Neural crest cell (in vitro differentiated cells): ENCODE measurements at places on chromosomes 5 and 9. TPM values are rescaled to one million over a fixed set of nuclear protein-coding genes. Genes with fewer than 3 reads are reported as not detected.

DNA sequence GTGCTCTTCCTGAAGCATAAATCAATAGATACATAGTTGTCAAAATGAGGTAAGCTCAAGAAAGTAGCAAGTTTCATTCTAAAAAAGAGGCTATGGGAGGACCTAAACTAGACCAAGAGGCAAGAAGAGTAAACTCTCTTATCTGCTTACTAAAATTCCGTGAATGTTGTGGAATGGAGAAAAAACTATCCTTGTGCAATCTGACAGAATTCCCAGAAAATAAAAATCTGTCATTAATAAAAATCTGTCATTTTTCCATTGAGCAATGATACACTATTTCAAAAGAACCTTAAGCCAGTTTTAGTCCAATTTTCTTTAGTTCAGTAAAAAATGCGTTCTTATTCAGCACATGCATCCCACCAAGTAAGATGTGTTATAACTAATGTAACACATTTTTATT lies 15.9 kb upstream of the FANCC start:
- no peaks in the 10 kb centered on the region for H3K27me3 ChIP-seq
- H3K4me1 ChIP-seq = no peaks in the 10 kb centered on the region
- DNase-seq = no peak
- no peak overlapping the region for H3K27ac ChIP-seq
- no peak overlapping the region for H3K4me3 ChIP-seq

- no peaks in the 10 kb centered on the region for H3K4me1 ChIP-seq
- no peak overlapping the region for H3K27ac ChIP-seq
- no peak for DNase-seq
- no peak overlapping the region for H3K4me3 ChIP-seq
- no peaks in the 10 kb centered on the region for H3K27me3 ChIP-seq
- no peaks in the 10 kb centered on the region for H3K36me3 ChIP-seq
Measured at GRCh38 chr5:58761407-58761806, 178.5 kb downstream of the RAB3C start.

- no peak overlapping the region for H3K27ac ChIP-seq
Measured at GRCh38 chr5:40475561-40475960, 204.2 kb upstream of the PTGER4 start.

DNA sequence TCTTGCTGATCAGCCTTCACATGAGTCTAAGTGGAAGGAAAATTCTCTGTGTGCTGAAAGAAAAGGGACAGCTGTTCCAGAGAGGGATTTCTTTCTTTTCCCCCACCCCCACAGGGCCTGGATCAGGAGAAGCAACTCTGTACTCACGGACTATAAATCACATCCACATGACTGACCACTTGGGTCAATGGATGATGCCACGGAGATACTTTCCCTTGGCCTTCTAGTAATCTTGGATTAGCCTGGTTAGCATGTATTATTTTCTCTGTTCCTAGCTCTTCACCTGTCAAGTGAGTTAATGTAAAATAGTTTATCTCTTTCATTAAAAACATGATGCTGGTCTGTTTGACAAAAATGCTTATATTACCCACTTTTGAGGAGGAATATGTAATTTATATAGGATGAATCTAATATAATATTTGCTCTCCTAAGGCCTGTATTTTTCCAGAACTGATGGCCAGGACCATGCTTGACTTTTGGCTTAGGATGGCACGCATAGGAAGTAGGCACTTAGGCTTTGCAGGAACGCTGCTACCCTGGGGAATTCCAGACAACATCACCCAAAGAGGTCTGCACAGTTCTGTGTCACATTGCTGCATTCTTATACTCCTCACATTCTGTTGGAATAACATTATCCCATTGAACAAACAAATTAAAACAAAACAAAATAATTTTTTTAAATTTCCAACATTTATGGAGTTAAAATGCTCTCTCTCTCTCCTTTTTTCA lies 892.1 kb downstream of the TLE1 start:
- H3K27me3 ChIP-seq = no peaks in the 10 kb centered on the region
- peaks cover 31% of the 10 kb centered on the region for H3K4me1 ChIP-seq
- H3K4me3 ChIP-seq = peak overlapping the region; percentile 8
- no peaks in the 10 kb centered on the region for H3K36me3 ChIP-seq

- H3K27ac ChIP-seq = no peak overlapping the region
- H3K4me3 ChIP-seq = no peak overlapping the region
- H3K4me1 ChIP-seq = no peaks in the 10 kb centered on the region
- no peaks in the 10 kb centered on the region for H3K27me3 ChIP-seq
Measured at GRCh38 chr9:138122201-138122600, 244.6 kb downstream of the CACNA1B start.

DNA sequence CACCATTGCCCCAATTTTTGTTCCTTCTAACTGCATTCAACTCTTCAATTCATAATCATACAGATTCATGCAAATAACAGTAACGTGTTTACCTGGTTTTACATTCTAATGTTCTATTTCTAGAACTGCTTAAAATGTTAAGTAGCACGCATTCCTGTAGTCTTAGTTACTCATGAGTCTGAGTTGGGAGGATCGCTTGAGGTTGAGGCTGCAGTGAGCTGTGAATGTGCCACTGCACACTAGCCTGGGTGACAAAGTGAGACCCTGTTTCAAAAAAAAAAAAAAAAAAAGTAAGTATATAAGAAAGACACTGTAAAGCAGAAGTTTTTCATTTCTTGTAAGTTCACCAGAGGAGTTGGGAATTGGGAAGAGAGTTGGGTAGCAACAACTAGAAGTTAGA lies 105.9 kb downstream of the F2RL2 start:
- no peak for DNase-seq
- no peak overlapping the region for H3K27ac ChIP-seq
- H3K36me3 ChIP-seq = no peaks in the 10 kb centered on the region
- no peaks in the 10 kb centered on the region for H3K4me1 ChIP-seq

DNA sequence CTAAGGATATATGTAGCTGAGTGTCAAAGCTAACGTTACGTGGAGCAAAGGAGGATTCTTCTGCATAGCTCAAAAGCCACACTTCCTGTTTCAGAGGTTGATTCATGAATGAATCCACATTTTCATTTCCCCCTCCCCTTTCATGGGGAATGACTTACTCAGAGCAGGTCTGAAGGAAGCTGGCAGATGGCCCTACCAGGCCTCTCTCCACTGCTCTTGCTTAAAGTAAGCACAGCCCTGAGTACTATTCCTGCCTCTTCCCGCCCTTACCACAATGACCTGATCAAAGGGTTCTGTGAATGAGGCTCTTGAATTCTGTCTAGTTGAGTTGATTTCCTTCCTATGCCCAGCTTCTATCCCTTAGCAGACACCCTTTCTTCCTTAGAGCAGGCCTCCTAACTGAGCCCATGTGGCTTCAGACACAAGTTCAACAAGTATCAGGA lies 6.3 kb downstream of the IGIP start:
- H3K36me3 ChIP-seq = no peaks in the 10 kb centered on the region
- H3K27ac ChIP-seq = no peak overlapping the region
- no peak for DNase-seq
- no peaks in the 10 kb centered on the region for H3K4me1 ChIP-seq
- peaks cover 7% of the 10 kb centered on the region for H3K27me3 ChIP-seq
- H3K4me3 ChIP-seq = no peak overlapping the region

DNA sequence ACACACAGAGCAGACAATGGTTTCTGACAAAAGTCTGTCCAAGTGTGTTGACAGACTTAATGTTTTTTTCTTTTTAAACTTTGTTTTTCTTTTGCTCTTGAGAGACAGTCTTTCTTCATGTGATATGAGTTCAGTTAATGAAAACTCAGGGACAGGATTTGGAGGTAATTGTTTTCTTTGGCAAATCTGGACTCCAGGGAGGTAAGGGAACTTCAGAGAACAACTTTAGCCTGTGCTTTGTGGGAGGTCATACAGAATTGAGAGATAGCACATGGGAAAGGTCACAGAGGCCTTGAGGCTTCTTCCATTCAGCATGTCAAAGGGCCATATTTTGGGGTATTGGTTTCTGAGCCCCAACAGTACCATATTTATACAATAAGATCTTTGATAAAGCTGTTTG lies 9.3 kb downstream of the C9orf153 start:
- no peak overlapping the region for H3K4me3 ChIP-seq
- peaks cover 7% of the 10 kb centered on the region for H3K36me3 ChIP-seq
- no peaks in the 10 kb centered on the region for H3K27me3 ChIP-seq
- no peak overlapping the region for H3K27ac ChIP-seq
- no peak for DNase-seq

GRCh38 chr5:61177716-61178115 lies 15.4 kb upstream of the SMIM15 start:
- no peak overlapping the region for H3K27ac ChIP-seq
- no peaks in the 10 kb centered on the region for H3K27me3 ChIP-seq
- H3K4me1 ChIP-seq = no peaks in the 10 kb centered on the region
- H3K4me3 ChIP-seq = no peak overlapping the region
- no peaks in the 10 kb centered on the region for H3K36me3 ChIP-seq

SPACA9 gene
- 3.6 and 4.1 TPM in 2 replicates for total RNA-seq

TUT7 gene
- total RNA-seq = 16.9 and 17.9 TPM in 2 replicates

DNA sequence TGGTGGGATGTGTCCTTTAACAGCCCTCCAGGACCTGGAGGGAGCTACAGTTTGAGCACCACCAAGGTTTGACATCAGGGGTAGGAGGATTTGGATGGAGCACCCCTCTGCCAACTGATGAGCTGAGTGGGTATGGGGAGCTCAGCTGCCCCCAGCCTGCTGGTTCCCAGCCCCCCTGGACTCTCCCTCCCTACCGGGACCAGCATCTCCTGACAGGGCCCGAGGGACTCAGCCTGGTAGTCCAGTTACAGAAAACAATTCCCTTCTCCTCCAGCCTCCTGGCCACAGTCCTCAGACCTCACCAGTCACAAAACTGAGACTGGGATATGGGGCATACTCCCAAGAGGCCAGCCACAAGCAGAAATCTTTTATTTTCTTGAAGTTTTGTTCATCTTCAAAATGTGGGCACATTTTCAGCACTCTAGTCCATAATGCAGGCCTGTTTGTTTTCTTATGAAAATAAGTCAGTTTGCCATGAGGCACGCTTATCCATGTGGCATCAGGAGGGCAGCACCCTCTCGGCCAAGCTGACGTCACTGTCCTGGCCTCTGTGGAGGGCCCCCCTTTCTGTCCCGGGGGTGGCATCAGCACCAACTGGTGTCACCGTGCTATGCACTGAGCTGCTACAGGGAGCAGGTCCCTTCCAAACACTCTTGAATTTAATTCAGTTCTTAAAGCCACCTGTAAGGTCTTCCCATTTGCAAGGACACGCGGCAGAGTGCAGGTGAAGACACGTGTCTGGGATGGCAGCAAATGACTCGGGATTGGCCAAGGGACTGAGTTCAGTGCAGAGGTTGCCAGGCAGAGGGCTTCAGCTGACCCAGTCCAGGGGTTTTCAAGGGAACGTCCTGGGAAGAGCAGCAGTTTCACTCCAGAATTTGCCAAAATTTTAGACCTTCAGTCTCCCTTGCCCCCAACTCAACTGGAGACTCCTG lies 187.6 kb downstream of the GADD45G start:
- no peaks in the 10 kb centered on the region for H3K4me1 ChIP-seq
- H3K36me3 ChIP-seq = no peaks in the 10 kb centered on the region
- no peak overlapping the region for H3K4me3 ChIP-seq
- no peak for DNase-seq
- H3K27ac ChIP-seq = no peak overlapping the region

HSD17B3 gene
- total RNA-seq = not detected in 2 replicates

- no peak overlapping the region for H3K27ac ChIP-seq
- peaks cover 23% of the 10 kb centered on the region for H3K4me1 ChIP-seq
- no peak overlapping the region for H3K4me3 ChIP-seq
- H3K27me3 ChIP-seq = no peaks in the 10 kb centered on the region
- no peak for DNase-seq
Measured at GRCh38 chr9:720239-720881, 121.1 kb upstream of the DMRT1 start.

- DNase-seq = no peak
- H3K4me1 ChIP-seq = peaks cover 11% of the 10 kb centered on the region
- no peaks in the 10 kb centered on the region for H3K36me3 ChIP-seq
- no peak overlapping the region for H3K4me3 ChIP-seq
Measured at GRCh38 chr5:156498226-156498980, 171.4 kb downstream of the SGCD start.

DNA sequence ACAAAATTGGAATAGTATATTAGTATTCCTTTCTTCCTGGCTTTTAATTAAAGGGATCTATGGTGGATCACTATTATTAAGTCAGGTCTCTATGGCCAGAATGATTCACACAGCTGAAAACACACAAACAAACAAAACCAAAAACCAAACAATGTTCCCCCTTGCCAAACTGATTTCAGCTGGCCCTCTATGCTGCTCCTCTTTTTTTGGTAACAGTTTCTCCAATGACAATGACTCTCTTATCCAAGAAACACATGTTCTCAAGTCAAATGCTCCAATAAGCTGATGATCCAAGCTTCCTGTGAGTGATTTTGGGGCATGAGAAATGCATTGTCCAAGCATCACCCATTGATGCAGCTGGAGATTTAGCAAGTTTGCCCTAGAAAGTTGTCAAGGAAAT lies 193.4 kb upstream of the TUT7 start:
- H3K36me3 ChIP-seq = no peaks in the 10 kb centered on the region
- no peak for DNase-seq
- peaks cover 28% of the 10 kb centered on the region for H3K4me1 ChIP-seq
- H3K27ac ChIP-seq = peak overlapping the region; percentile 92

GRCh38 chr5:53475320-53475719 lies 5.1 kb upstream of the FST start:
- no peak for DNase-seq
- no peak overlapping the region for H3K4me3 ChIP-seq
- H3K36me3 ChIP-seq = no peaks in the 10 kb centered on the region
- no peak overlapping the region for H3K27ac ChIP-seq

- no peak overlapping the region for H3K27ac ChIP-seq
- no peak overlapping the region for H3K4me3 ChIP-seq
- no peaks in the 10 kb centered on the region for H3K4me1 ChIP-seq
- no peak for DNase-seq
- H3K27me3 ChIP-seq = no peaks in the 10 kb centered on the region
- no peaks in the 10 kb centered on the region for H3K36me3 ChIP-seq
Measured at GRCh38 chr9:24766081-24766480, 220.4 kb upstream of the IZUMO3 start.

- peak overlapping the region; percentile 75 for H3K27ac ChIP-seq
- peaks cover 10% of the 10 kb centered on the region for H3K4me1 ChIP-seq
- H3K36me3 ChIP-seq = no peaks in the 10 kb centered on the region
- DNase-seq = no peak
Measured at GRCh38 chr5:956941-957747, 51.5 kb upstream of the NKD2 start.

GRCh38 chr9:114261026-114261425 lies 61.9 kb upstream of the ORM1 start:
- no peak overlapping the region for H3K4me3 ChIP-seq
- peak overlapping the region; percentile 27 for H3K27ac ChIP-seq

PRRT1B gene
- not detected in 2 replicates for total RNA-seq

- peaks cover 53% of the 10 kb centered on the region for H3K4me1 ChIP-seq
- H3K4me3 ChIP-seq = no peak overlapping the region
- no peaks in the 10 kb centered on the region for H3K36me3 ChIP-seq
Measured at GRCh38 chr9:14529054-14529453, 164.2 kb downstream of the ZDHHC21 start.

ACO1 gene
- 33.7 and 33.9 TPM in 2 replicates for total RNA-seq

DNA sequence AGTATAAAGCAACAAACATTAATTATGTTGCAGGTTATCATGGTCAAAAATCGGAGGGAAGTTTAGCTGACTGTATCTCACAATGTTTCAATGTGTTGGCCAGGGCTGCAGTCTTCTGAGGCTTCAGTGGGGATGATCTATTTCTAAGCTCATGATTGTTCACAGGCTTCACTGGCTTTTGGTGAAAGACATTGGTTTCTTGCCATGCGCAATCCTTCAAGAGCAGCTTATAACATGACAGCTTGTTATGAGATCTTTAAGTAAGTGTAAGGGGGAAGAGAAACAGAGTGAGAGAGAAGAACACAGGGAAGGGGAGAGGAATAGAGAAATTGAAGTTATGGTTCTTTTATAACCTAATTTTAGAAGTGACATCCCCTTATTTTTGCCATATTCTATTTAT lies 385.9 kb upstream of the CHD1 start:
- H3K4me1 ChIP-seq = peaks cover 7% of the 10 kb centered on the region
- no peak for DNase-seq
- no peak overlapping the region for H3K4me3 ChIP-seq

FAM153A gene
- not detected in 2 replicates for total RNA-seq
